ENCODE measurements at places on chromosomes 16 and 17.

DNA sequence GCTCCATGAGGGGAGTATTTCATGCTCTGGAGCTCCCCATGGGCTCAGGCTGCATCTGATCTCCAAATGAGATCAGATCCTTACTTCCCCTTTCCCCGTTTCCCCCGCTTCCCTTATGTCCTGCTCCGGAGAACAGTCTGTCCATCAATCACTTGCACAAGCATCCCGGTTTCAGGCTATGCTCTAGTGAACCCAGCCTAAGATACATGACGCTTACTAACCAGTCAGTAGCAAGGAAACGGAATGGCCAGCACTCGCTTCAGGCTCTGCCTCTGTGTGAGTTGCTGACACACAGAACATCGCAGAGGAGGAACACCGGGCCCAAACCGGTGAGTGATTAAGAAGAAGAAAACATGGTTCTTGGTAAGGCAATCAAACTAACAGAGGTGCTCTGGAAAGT lies 9.4 kb upstream of the ATP5MC1 start:
- DNase-seq = no peak

DNA sequence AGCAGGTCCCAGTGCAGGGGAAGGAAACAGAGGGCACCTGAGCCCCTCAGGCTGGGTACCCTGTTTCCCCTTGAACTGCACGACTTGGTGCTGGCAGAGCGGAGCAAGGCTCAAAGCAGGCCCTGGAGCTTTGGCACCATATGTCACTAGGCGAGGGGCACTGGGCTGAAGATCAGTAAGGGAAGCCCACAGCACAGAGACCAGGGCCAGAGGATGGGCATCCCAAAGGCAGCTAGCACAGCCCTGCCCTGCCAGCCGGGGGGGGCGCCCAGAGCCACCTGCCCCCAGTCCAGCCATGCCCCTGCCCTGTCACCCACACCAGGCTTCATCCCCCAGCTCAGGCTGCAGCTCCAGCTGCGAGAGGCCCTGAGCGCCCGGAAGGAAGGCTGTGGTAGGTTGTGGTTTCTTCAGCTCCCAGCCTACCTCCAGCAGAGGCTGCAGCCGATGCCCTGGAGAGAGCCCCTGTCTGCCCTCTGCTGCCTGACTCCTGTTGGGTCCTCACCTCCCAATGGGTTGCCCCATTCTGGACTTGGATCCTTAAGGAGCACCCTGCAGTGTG lies 10.9 kb downstream of the NHERF1 start:
- no peak for DNase-seq

GRCh38 chr16:29877266-29877961 lies 14.4 kb upstream of the CDIPT start:
- DNase-seq = no peak

DNA sequence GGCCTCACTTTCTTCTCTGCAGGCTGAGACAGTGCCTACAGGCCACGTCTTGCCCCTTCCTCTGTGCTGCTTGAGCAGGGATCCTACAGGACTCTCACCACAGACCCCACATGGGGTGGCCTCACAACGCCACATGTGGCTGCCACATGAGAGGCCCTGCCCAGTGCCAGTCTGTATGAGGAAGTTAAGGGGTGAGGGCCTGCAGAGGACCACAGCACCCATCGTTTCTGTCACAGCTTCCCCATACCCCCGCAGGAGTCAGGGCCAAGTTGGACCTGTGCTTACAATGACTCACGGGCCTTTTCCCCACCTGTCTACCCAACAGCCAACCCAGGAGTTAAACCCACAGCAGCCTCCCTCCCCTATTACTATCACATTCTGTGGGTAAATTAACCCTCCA lies 2.9 kb upstream of the GSDMB start:
- DNase-seq = no peak

DNA sequence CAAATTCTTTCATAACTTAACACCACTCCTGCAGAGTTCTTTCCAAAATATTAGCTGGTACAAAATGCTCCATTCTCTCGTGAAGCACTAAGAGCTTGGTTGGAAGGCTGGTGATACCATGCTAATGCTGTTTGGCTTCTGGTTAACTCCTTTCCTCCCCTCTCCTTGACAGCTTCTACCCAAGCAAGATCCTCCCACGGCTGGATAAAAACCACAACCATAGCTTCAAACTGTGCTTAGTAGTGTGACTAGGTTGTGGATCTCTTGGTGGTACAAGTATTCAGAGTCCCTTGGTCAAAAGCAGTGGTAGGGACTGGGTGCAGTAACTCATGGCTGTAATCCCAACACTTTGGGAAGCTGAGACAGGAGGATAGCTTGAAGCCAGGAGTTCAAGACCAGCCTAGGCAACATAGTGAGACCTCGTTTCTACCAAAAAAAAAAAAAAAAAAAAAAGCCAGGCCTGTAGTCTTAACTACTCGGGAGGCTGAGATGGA lies 2.3 kb downstream of the PHAF1 start:
- DNase-seq = no peak

GRCh38 chr16:29729116-29729521 lies 16.7 kb downstream of the C16orf54 start:
- DNase-seq = no peak

DNA sequence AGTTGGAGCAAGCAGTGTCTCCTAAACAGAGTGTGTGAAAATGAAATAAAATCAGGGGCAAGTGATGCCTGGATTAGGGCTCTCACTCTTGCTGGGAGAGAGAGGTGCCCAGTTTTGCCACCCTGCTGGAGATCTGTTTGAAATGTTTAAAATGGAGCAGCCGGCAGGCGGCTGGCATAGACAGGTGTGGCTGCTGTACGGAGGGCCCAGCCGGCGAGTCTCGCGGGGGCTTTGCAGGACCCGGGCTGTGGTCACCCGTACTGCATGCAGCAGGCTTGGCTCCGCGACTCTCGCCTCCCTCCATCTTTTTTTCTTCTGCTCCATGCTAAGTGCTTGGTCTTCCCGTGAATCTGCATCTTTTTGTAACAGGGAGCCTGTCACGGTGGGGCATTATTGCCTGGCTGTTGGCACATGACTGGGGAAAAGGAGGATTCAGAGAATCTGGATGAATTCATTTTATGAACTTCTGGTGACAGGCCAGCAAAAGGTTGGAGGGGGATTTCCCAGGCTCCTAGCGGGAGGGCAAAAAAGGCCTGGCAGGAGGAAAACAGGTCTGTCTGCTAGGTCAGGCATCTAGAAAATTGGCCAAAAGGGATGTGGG lies 1.8 kb downstream of the ZNRF1 start:
- DNase-seq = no peak

GRCh38 chr17:77033892-77034404 lies 106.8 kb upstream of the SEC14L1 start:
- DNase-seq = no peak

DNA sequence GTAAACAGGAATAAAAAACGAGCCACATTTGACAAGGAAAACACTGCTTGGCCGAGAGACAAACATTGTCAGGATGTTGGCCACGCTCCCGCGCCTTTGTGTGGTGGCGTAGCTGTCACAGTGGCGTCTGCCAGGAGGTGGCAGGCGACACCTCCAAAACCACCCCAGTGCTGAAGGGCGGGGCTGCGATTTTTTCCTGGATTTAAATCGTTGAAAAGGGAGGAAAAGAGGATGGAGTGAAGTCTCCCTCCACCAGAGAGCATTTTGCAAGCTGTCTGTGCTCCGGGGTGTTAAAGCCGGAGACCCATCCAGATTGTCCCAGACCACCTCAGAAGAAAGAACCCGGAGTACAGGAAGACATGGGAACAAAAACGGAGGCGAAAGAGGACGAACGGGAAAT lies 12.7 kb downstream of the MRM3 start:
- peak; percentile 6 for DNase-seq

GRCh38 chr17:31452101-31452500 lies 60.6 kb downstream of the RAB11FIP4 start:
- no peak for DNase-seq

DNA sequence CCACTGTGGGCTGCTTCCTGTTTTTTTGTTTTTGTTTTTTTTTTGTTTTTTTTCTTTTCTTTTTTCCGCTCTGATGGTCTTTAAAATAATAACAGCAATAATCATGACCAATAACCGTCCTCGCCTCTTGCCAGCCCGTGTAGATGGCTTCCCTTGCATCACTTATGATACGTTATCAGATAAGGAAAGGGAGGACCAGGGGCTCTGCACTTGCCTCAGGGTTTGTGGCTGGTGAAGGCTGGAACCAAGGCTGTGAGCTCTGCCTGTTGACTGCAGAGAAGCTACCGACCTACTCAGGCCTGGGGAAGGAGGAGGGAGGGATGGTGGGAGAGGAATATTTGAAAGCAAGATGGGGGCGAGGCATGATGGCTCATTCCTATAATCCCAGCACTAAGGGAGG lies 114.0 kb upstream of the SDK2 start:
- DNase-seq = no peak

- no peak for DNase-seq
Measured at GRCh38 chr16:80557037-80557436, 16.2 kb downstream of the DYNLRB2 start.

DNA sequence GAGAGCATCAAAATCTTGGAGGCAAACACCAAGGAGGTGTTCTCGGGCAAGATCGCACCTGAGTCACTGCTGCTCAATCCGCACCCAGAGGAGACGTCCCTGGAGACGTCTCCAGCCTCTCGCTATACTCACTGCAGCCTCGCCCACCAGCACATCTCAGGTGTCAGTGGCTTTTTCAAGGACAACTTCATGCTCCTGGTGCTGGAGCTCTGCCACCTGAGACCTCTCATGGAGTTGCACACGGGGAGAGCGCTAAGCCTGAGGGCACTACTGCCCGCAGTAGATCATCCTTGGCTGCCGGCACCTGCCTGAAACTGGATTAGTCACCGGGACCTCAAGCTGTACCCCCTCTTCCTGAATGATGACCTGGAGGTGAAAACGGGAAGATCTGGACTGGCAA lies 2.6 kb upstream of the MBTPS1 start:
- no peak for DNase-seq

GRCh38 chr17:64230791-64231408 lies 32.2 kb downstream of the TEX2 start:
- no peak for DNase-seq

DNA sequence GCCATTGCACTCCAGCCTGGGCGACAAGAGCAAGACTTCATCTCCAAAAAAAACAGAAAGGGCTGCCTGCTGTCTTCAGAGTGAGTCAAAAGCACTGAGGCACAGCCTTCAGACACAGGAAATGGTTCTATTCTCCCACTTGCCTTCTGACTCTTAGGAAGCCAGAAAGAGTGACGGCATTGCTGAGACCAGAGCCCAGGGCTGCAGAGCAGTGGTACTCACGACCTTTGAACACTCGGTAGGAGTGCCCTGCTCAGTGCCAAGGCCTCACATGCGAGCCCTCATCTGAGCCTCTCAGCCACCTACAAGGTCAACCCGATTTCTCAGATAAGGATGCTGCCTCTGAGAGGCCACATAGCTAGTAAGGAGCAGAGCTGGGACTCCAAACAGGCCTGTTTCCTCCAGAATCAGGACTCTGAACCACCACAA lies 3.5 kb upstream of the ITGAE start:
- DNase-seq = no peak

DNA sequence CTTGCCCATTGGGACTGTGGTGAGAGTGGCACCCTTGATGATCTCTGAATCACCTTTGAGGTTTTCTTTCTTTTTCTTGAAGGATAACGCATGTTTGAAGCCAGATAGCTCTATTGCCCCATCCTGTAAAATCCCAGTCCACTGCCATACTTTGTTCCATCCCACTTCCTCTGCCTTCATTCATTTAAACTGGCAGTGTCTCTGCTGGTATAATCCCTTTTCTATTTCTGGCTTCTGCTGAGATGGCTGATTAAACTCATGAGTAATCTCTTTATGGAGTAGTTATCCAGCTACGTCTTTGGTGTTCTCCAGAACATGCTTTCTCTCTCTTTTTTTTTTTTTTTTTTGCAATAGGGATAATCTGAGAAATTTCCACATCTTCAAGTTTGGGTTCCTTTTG lies 656.5 kb upstream of the SALL1 start:
- no peak for DNase-seq

DNA sequence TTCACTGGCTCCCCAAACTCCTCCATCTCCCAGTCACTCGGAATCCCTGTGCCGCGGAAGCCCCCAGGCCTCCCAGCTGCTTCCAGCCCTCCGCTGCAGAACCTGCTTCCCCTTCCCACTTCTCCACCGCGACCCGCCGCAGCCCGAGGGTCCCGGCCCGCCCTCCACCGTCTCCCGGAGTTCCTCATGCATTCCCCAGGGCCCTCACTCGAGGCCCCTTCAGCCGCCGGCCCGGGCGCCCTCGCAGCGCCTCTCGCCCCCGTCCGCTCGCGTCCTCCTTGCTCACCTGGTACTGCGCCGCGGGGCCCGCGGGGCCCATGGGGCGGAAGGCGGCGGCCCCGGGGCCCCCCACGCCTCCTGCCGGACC lies 329 bp downstream of the SMARCD2 start:
- DNase-seq = peak; percentile 43

DNA sequence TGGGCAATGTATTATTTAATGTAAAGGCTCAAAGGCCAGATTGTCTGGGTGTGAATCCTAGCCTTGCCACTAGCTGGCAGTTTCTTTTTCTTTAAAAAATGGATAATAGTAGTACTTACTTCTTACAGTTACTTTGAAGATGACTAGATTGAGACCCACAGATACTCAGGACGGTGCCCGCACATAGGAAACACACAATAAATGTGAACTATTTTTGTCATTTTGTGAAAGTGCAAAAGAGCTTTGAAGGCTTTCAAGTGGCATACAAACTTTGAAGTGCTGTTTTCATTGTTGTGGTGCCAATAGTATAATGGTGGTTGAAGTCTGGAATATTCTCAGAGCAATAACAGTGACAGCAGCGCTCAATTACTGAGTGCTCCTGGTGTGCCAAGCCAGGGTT lies 63.6 kb downstream of the OTOA start:
- no peak for DNase-seq

- DNase-seq = no peak
Measured at GRCh38 chr17:18888766-18889290, 30.9 kb downstream of the PRPSAP2 start.

DNA sequence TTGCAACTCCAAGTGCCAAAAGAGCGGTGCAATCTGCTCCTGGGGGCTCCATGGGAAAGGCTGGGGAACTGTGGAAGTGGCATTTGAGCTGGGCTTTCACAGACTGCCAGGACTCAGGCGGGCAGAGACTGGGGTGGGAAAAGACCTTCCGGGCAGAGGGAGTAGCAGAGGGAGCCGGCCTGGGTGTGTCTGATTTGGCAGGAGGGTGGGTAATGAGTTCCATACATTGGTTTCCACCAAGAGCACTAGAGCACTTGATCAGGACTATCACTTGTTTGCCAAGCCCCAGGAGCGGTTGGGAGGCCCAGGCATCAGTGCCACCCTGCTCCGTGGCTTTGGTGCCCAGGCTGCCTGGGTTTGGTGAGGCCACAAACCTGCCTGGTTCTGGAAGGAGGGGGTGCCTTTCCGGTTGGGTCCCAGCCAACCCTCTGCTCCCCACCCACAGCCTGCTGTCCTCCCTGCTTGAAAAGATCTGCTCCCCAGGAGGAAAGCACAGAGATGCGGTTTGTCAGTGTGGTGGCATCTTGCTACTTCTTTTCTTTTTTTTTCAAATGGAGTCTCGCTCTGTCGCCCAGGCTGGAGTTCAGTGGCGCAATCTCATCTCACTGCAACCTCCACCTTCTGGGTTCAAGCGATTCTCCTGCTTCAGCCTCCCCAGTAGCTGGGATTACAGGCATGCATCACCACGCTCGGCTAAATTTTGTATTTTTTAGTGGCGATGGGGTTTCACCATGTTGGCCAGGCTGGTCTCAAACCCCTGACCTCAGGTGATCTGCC lies 3.5 kb upstream of the TRIM47 start:
- DNase-seq = no peak
